ENCODE measurements at places on chromosomes 6 and 20. TPM values are rescaled to one million over a fixed set of nuclear protein-coding genes. Genes with fewer than 3 reads are reported as not detected.

The TBXT gene
- not detected for total RNA-seq

The ADGRB3 gene
- total RNA-seq = 2.6 TPM

The RBM24 gene
- 183 TPM for total RNA-seq

The EPPIN gene
- 0.09 TPM for total RNA-seq

The SLC29A1 gene
- 177 TPM for total RNA-seq

The PACSIN1 gene
- total RNA-seq = 2.5 TPM

The PKIB gene
- 0.45 TPM for total RNA-seq

The SLC17A2 gene
- total RNA-seq = not detected

The MDFI gene
- total RNA-seq = 11.9 TPM

The MYCT1 gene
- 12.3 TPM for total RNA-seq

The VSTM2L gene
- 164 TPM for total RNA-seq

The OR2H1 gene
- not detected for total RNA-seq

The CAGE1 gene
- total RNA-seq = not detected

The DST gene
- total RNA-seq = 193 TPM

The WASF1 gene
- total RNA-seq = 1.5 TPM

The HLA-G gene
- total RNA-seq = not detected

The OR2J3 gene
- not detected for total RNA-seq

The CLPSL2 gene
- total RNA-seq = not detected

The HDGFL1 gene
- not detected for total RNA-seq

Data from right cardiac atrium (tissue), 5 donors.